Dermis blood vessel endothelial cell (primary cell): ENCODE measurements at places on chromosomes 3 and 15. TPM values are rescaled to one million over a fixed set of nuclear protein-coding genes. Genes with fewer than 3 reads are reported as not detected.
A peak's percentile ranks its signal among the peaks of the same experiment; 100 is the strongest.

IQCH gene
- 1.4 and 1.7 TPM in 2 replicates for total RNA-seq

PAK6 gene
- not detected in 2 replicates for total RNA-seq

VEPH1 gene
- total RNA-seq = 8.2 and 35.9 TPM in 2 replicates

FRMD4B gene
- 112 and 117 TPM in 2 replicates for total RNA-seq

INKA1 gene
- total RNA-seq = 14.0 and 28.8 TPM in 2 replicates

DUOX1 gene
- not detected in 2 replicates for total RNA-seq

GHSR gene
- total RNA-seq = not detected in 2 replicates

C3orf49 gene
- not detected in 2 replicates for total RNA-seq

FBXW12 gene
- not detected in 2 replicates for total RNA-seq

TNK2 gene
- 16.6 and 20.1 TPM in 2 replicates for total RNA-seq

SHISA5 gene
- 95.5 and 133 TPM in 2 replicates for total RNA-seq

CD200 gene
- 3.4 and 3.7 TPM in 2 replicates for total RNA-seq

PARP15 gene
- 0.17 and 0.47 TPM in 2 replicates for total RNA-seq

CAMKV gene
- not detected in 2 replicates for total RNA-seq

DUOXA1 gene
- total RNA-seq = not detected in 2 replicates

- DNase-seq = peak; percentile 94
Measured at GRCh38 chr15:67065531-67066005, at the start of gene SMAD3. SMAD3 (plus strand) TSS chr15:67065602; CDS start chr15:67066155, 553 bp downstream.

GRCh38 chr3:185280572-185281365, 26.9 kb upstream of the EHHADH start:
- DNase-seq = peak; percentile 77

DNA sequence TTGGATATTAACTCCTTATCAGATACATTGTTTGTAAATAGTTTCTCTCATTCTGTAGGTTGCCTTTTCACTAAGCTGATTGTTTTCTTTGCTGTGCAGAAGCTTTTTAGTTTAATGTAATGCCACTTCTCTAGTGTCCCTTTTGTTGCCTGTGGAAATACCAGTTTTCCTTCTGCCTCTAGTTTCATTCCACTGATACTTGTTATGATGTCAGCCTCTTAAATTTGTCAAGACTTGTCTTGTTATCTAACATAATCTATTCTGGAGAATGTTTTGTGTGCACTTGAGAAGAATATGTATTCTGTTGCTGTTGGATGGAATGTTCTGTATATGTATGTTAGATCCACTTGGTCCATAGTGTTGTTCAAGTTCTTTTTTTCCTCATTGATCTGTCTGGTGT, 18.0 kb upstream of the CEP152 start:
- DNase-seq = no peak

- DNase-seq = no peak
Measured at GRCh38 chr3:74787011-74787410, 172.6 kb upstream of the CNTN3 start.

GRCh38 chr15:35755237-35755802, 209.4 kb upstream of the DPH6 start:
- no peak for DNase-seq

DNA sequence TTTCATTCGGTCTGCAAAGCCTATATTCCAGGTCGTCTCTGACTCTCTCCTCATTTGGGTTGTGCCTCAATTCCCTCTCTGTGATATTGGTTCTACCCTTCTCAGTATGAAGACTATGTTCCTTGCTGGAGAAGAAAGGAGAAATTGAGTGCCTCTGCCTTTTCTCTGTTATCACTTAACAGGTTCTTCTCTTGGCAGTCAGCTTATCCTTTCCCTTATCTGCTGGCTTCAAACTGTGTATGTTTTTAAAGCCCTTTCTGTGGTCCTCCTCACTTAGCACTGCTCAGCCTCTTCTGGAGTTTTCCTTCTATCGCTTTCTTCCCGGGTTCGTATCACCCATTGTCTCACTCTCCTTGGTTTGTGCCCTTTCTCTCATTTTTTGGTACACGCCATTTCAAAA, 65.3 kb upstream of the FSTL1 start:
- no peak for DNase-seq

- DNase-seq = no peak
Measured at GRCh38 chr3:103554451-103554850, 1119.6 kb downstream of the ZPLD1 start.

DNA sequence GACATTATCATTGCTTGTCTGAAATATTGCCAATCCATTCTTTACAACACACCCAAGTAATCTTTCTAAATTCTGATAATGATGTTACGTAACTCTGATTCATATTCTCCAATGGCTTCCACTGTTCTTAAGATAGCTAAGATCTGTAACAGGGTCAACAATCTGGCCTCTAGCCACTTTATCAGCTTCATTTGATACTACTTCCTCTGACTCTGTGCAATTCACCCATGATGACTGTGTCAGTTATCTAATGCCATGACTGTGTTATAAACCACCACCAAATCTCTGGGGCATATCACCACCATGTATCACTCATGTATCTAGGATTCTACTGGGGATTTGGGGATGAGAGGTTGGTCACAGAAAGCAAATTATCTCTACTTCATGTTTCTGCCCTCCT, 44.0 kb downstream of the CD200 start:
- peak; percentile 48 for DNase-seq

DNA sequence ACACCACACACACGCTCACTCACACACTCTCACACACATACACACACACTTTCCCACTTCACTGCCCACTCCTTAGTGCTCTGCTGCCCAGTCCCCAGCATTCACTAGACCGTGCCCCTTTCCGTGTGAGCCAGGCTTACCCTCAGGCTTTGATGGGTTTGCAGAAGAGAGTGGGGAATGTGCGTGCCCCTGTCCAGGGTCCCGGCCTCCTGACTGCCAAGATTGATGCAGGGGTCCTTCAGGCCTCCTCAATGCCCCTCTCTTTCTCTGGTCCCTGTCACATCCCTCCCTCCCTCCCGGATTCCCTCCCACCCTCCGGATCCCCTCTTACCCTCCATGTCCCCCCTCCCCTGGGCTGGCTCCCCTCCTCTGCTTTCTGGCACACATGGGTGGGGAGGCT, 27.9 kb upstream of the KIF23 start:
- DNase-seq = no peak

GRCh38 chr3:17850448-17850847, 108.0 kb upstream of the TBC1D5 start:
- DNase-seq = no peak

- no peak for DNase-seq
Measured at GRCh38 chr3:56053727-56054126, 414.5 kb downstream of the ERC2 start.

GRCh38 chr3:13120928-13121552, 47.8 kb upstream of the IQSEC1 start:
- no peak for DNase-seq

DNA sequence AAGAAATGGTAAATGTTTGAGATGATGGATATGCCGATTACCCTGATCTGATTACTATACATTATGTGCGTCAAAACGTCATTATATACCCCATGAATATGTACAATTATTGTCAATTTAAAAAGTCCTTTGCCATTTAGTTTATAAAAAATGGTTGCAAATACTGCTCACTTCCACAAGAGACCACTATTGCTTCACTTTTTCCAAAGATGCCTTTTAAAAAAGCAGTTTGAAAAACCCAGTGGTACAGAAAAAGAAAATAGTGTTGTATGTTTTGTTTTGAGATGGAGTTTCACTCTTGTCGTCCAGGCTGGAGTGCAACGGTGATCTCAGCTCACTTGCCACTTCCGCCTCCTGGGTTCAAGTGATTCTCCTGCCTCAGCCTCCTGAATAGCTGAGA, 39.3 kb downstream of the EDEM1 start:
- DNase-seq = peak; percentile 53

- no peak for DNase-seq
Measured at GRCh38 chr3:45610119-45610518, 15.6 kb downstream of the LIMD1 start.

DNA sequence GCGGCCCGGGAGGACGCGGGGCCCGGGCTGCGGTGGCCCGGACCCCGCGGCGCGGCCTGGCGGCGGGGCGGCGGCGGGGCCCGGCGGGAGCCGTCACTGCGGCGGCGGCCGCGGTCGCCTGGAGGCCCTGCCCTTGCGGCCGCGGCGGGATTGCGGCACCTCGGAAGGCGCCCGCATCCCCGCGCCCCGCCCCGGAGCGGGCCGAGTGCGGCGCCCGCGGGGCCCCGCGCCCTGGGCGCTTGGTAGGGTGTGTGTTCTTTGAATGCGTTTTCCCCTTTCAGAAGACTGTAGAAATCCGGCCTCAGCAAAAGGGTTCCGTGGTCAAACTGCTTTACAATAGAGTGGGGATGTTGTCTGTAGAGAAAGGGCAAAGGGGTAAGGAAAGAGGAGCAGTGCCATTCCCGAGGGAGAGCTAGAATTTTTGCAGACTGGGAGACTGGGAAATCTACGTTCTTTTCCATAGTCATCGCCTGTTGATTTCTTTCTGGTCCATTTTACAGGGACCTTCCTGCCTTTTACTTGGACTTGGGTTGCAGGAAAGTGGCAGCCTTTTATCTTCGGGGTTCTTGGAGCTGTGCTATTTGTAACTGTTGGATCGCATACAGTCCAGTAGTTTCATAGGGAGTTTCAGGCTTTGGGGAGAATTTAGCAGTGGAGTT, 630 bp downstream of the SNRK start:
- no peak for DNase-seq

- no peak for DNase-seq
Measured at GRCh38 chr3:112096176-112096575, 10.0 kb downstream of the C3orf52 start.

GRCh38 chr3:66482018-66482404, 18.8 kb downstream of the LRIG1 start:
- DNase-seq = no peak

DNA sequence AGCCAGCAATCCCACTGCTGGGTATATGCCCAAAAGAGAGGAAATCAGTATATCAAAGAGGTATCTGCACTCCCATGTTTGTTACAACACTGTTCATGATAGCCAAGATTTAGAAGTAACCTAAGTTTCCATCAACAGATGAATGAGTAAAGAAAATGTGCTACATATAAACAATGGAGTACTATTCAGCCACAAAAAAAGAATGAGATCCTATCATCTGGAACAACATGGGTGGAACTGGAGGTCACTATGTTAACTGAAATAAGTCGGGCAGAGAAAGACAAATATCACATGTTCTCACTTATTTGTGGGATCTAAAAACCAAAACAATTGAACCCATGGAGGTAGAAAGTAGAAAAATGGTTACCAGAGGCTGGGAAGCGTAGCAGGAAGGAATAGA, 108.2 kb downstream of the TBC1D5 start:
- DNase-seq = no peak

DNA sequence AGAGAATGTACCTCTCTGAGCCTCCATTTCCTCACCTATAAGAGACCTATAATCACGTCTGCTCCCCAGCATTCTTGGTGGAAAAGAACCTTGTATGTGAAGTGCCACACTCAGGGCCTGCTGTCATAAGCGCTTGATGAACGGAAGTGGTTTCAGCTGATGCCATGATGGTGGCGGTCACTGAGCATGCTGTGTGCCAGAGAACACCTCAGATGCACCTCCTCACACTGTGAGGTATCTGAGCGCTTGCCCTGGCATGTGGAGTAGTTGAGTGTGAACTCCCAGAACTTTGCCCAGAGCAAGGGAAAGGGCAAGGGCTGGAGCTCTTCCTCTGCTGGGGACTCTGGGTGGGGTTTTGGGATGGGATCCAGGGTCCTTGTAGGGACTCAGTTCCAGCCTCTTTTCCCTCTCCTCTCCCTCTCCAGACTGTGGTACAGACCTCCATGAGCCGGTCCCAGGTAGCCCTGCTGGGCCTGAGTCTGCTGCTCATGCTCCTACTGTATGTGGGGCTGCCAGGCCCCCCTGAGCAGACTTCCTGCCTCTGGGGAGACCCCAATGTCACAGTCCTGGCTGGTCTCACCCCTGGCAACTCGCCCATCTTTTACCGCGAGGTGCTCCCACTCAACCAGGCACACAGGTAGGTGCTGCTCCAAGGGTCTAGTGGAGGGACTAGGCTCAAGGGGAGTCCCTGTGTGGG, 2.7 kb downstream of the ABHD14A start:
- no peak for DNase-seq

GRCh38 chr3:154184582-154184981, 63.4 kb downstream of the ARHGEF26 start:
- DNase-seq = no peak

DNA sequence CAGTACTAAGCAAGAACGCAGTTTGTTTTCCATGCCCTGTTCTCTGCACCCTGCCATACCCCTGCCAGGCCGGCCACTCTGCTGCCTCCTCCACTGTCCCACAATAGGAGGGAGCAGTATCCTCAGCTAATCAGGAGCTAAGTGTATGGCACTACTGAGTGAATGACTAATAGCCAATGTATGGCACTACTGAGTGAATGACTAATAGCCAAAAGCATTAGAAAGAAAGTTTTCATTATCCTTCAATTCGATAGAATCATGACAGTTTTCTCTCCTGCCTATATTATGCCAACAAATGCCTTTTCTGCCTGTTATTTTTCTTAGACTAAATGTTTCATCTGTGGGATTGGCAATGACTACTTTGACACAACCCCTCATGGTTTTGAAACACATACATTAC, 107.5 kb upstream of the CHRM5 start:
- peak; percentile 23 for DNase-seq

DNA sequence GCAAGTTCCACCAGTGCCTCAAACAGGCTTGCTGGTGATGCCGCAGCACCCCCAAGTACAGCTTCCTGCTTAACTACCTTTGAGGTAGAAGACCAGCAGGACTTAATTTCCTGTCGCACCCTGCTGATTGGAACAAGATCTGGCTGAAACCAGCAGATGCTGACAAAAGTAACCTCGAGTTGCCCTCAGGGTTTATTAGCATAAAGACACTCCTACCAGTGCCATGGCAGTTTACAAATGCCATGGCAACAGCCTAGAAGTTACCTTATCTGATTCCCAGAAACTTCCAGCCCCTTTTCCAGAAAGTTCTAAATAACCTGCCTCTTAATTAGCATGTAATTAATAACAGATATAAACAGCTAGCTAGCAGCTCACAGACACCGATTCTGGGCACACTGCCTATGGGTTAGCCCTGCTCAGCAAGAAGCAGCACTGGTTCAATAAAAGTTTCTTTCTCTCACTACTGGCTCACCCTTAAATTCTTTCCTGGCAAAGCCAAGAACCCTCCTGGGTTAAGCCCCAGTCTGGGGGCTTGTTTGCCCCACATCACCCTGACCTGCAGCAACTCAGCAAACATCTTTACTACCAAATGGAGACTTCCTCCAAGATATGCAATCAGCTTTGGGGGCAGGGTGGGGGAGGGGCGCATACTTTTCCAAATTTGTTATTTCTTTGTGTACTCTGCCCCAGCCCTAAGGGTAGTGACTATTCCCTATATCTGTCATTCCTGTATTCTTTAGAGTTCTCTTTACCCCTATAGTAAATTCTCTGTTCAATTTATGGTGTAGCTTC, 54.2 kb downstream of the MAP4 start:
- no peak for DNase-seq

GRCh38 chr3:133887803-133888703, 7.6 kb downstream of the RAB6B start:
- peak; percentile 16 for DNase-seq
